GM04504 (cell line): ENCODE measurements at places on chromosomes 13 and 19.

- DNase-seq = no peak
These were observed 8.4 kb downstream of the PPP1R14A start for GRCh38 chr19:38247734-38248268.

DNA sequence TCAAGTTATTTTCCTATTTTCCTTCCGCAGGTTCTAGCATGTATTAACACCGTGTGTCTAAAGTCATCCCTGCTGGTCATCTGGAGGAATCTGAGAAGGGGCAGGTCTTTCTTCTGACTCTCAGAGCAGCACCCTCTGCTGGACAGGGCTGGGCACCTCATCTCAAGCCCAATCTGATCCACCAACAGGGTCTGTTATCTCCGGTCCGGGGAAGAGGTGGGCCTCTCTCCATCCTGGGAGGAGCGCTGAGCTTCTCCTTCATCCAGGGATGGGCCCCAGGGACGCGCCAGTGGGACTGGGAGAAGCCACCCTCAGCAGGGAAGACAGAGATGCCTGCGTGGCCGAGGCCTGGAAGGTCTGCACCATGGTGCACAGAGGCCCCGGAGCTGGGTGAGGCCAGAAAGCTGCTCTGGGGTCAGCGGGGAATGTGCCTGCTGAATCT lies 26.0 kb upstream of the ZNF331 start:
- DNase-seq = peak; percentile 33

GRCh38 chr19:46975011-46975924 lies 44.4 kb upstream of the NPAS1 start:
- peak; percentile 42 for DNase-seq

DNA sequence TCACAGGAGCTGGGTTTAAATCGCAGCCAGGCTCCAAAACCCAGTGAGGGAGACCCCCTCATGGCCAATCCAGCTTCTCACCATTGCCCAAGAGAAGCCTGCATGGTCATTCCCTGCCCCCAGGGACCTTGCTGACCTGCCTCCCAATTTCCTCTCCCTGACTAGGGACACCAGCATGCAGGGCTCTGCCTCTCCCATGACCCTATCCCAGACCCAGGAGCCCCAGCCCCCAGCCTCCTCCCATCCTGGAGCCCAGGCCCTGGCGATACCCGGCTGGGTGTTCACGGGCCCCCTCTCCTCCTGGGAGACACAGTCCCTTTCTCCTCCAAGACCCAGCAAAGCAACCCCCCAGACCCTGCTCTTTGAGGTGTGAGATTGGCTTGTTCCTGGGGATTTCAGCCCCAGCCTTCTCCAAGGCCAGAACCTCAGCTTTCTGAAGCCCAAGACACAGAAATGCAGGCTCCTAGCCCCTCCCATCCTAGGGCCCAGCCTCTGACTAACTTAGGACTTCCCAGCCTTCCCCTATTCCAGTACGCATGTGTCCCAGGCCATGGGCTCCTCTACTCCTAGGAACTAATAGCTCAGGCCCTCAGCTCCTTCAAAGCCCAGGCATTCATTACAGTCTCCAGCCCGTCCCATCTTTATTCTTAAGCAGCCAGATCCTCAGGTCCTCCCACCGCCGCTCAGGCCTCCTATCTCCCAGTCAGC lies 1.1 kb downstream of the GYS1 start:
- peak; percentile 59 for DNase-seq

- DNase-seq = no peak
These were observed 1.2 kb downstream of the AP3D1 start for GRCh38 chr19:2149980-2150793.

DNA sequence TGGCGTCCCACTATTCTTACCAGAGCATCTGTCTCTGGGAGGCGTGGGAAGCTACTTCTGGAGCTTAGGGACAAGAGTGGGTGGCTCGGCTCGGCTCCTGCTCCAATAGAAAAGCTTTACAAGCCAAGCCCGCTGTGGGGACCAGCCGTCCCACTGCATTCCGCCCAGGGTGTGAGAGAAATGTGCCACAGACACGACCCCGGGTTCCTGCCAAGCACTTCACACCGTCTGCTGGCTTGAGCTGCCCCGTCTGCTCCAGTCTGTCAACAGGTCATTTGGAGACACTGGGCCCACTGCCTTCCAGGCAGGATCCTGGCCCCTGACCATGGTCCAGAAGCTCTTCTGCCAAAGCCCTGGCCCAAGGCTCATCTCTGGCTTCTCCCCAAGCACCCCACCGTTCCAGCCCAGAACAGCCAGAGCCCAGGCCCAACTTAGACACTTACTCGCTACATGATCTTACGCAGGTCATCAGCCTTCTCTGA lies 6.5 kb upstream of the FKRP start:
- DNase-seq = no peak

- DNase-seq = no peak
These were observed 30.8 kb downstream of the CBY2 start for GRCh38 chr13:45732916-45733315.
